Muscle of leg (tissue), 16 donors: ENCODE measurements at places on chromosomes 3 and 15. TPM values are rescaled to one million over a fixed set of nuclear protein-coding genes. Genes with fewer than 3 reads are reported as not detected.

The MAP2K5 gene
- total RNA-seq = 10.2 TPM

The CHDH gene
- total RNA-seq = 1.2 TPM

The ANKRD63 gene
- 0.22 TPM for total RNA-seq

The EPHB1 gene
- total RNA-seq = 3.5 TPM

The DLL4 gene
- 9.7 TPM for total RNA-seq

The RBMS3 gene
- total RNA-seq = 77.4 TPM
